Ammon's horn (tissue), 1 donor: ENCODE measurements at places on chromosomes 5 and 9.
A peak's percentile ranks its signal among the peaks of the same experiment; 100 is the strongest.

GRCh38 chr9:23644326-23644725, 181.7 kb downstream of the ELAVL2 start:
- DNase-seq: no peak

GRCh38 chr9:99259231-99259918, 37.3 kb downstream of the SEC61B start:
- peak; percentile 85 for DNase-seq

DNA sequence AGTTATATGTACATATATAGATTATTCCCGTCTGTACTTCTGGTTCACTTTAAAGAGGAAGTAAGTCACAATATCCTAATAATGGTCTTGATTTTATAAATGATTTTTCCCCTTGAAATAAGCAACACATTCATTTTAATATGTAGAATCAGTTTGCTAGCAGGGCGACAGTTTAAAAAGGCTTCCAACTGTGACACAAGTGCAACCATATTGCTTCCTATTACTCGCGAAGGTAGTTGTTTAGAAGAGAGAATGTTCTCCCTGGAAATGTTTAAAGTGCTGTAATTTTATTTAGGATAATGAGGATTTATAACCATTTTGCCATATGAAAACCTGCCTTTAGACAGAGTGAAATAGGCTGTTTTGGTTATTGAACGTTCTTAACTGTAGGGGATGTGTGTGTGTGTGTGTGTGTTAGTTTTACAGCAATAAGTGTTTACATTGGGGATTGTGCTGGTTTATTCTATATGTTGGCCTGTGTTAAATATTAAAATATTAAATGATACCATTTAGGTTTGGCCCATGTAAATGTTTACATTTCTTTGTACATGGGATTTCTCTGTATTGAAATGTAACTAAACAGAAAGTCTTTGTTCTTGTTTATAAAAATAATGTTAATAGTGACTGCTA, 138.3 kb downstream of the PBX3 start:
- DNase-seq: no peak

- no peak for DNase-seq
Observed at GRCh38 chr9:95598236-95598635, 81.5 kb upstream of the PTCH1 start.

DNA sequence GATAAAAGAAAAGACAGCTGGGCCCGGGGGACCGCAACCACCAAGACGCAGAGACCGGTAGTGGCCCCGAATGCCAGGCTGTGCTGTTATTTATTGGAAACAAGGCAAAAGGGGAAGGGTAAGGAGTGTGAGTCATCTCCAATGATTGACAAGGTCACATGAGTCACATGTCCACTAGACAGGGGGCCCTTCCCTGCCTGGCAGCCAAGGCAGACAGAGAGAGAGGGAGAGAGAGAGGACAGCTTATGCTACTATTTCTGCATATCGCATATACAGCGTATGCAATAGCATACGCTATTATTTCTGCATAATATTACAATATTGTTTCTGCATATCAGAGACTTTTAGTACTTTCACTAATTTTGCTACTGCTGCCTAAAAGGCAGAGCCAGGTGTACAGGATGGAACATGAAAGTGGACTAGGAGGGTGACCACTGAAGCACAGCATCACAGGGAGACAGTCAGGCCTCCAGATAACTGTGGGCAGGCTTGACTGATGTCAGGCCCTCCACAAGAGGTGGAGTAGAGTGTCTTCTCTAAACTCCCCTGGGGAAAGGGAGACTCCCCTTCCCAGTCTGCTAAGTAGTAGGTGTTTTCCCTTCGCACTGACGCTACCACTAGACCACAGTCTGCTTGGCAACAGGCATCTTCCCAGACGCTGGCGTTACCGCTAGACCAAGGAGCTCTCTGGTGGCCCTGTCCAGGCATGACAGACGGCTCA, 50.3 kb downstream of the RFX3 start:
- DNase-seq: no peak

DNA sequence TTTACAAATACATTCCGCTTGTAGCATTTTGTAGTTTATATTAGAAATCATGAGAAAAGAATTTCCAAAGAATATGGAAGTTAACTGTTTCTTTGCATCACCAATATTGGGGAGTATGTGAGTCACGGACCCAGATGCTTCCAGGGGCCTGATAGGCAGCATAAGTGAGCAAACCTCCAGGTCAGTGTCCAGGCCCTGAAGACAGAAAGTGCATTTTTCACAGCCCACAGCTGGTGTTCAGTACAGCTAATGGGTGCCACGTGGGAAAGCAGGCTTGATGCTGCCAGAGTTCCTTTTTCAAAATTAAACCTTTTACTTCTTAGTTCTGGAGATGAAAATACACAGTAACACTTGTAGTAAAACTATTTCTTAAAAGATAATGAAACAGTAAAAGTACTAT, 454.4 kb upstream of the ACTBL2 start:
- no peak for DNase-seq

DNA sequence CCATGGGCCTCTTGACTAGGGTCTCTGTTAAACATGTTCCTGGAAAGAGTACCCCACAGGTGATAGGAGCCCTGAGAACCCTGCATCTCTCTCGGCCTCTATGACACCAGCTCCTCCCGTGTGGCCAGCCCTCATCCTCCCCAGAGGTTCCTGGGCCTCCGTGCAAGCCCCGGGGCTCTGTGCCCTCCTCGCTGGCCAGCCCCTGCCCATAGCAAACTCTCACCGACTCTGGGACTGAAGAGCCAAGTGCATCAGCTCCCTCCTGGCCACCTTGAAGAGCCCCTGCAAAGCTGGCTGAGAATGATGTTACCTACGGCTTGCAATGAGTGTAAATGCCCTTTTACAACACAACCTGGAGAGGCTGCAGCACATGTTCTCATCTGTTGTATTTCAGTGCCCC, 224.4 kb downstream of the ROR2 start:
- no peak for DNase-seq

DNA sequence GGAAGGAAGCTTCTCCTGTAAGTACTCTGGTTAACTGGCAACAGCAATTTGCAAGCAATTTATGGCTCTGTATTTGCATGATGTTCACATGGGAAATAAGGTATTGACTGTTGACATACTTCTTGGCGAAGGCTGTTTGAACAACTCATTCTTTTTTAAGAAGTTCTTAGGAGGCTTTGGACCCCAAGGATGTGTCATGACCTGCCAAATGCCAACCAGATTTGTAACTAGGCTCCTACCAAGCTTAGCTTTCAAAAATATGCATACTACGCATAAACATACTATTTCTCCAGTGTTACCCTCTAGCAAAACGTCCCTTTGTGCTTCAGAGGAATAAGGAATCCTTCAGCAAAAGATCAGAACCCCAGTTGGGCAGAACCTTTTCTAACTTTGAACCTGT, 165.2 kb upstream of the MSX2 start:
- DNase-seq: no peak

DNA sequence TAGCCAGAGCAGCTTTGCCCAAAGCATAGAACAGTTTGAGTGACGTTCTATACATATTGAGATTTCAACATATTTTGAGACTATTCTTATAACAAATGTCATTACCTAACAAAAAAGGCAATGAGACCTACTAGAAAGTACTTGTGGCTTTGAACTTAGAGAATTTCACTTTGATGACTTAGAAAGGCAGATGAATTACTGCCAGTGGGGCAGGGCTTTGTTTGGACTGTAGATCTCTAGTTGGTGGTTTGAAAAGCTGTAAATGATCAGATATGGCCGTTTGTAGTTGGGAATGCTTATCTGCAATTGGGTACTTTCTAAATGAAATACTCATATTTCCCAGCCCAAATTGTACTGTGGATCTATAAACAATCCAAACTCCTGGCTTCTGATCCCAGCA, 28.1 kb downstream of the SOX30 start:
- no peak for DNase-seq

DNA sequence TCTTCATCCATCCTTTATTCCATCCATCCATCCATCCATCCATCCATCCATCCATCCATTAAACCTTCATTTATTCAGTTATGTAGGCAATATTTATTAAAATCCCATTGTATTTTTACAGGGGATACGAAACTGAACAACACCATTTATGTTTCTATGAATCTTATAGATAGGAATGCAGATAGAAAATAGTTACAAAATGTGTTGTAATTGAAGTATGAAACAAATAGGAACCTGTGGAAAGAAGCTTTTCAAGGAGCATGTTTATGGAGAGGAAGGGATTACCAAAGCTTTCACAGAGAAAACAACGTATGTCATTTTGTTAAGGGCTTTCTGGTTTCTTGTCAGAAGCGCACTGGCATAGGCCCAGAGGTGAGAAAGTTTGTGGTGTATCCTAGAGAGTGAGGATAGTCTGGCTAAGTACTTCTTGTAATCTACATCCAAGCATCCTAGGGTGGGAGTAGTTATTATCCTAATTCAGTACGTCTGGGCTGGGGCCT, 184.0 kb downstream of the CNTLN start:
- no peak for DNase-seq

DNA sequence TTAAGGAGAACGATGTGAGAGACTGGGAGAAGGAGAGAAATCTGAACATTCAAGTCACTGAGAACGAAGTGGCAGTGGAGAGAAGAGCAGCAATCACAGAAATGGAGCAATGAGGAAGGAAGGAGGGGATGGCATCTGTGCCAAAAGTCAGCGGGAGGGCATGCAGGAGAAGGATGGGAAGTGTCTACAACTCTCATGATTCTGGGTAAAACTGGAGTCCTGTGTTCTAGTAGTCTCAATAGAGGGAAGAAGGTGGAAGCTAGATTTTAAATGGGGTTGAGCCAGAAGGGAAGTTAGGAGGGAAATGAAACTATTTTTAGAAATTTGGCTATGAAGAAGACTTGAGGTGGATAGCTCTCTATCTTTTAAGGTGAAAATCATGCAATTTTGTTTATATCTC, 39.1 kb upstream of the SPATA31C2 start:
- peak; percentile 66 for DNase-seq

DNA sequence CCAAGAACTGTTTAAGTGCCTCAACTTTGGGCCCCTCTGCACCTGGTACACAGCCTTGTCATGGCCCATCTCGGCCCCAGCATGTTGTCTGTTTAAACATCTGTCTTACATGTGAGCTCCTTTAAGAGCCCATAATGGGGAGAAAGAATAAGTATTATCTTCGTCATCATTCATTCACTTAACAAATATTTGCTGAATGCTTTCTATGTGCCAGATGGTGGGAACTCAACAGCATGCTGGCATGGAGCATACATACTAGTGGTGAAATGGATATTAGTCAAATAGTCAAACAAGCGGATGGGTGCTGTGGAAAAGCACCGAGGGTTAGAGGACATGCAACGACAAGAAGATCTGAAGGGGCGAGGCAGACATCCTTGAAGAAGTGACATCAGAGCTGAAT, 54.5 kb downstream of the GABBR2 start:
- DNase-seq: peak; percentile 59

DNA sequence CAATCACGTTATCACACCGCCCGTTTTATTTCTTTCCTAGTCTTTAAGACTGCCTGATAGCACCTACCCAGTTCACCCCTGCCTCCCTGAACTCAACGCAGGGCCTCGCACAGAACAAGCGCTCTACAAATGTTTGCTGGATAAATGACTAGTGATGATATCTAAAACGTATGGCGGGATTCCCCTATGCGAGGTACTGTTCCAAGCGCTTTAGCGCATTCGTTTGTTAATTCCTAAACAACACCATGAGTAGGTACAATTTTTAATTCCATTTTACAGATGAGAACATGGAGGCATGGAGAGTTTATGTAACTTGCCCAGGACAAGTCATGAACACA, 6.6 kb downstream of the POU4F3 start:
- no peak for DNase-seq

- no peak for DNase-seq
Observed at GRCh38 chr5:159061834-159062474, 37.8 kb downstream of the EBF1 start.

DNA sequence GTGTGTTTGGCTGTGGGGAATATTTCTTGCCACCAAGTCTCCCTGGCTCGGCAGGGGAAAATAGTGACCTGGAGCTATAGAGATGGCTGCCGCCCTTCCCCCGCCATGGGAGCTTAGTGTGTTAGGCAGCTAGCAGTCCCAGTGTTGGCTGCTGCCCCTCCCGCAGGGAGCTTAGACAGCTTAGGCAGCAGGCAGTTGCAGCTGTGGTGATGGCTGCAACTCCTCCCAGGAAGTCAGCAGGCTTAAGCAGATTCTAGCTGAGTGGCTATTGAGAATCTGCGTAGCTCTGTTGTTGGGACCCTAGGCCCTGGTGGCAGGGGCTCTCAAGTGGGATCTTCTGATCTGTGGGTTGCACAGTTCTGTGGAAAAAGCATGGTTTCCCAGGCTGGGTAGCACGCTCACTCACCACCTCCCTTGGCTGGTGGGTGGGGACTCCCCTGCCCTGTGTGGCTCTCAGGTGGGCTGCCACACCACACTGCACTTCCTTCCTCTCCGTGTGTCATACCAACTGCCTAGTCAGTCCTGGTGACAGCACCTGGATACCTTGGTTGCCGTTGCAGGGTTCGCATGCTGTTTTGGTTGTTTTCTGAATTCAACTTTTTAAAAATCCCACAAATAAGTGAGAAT, 9.3 kb downstream of the OR1N2 start:
- no peak for DNase-seq

- peak; percentile 83 for DNase-seq
Observed at GRCh38 chr9:92634712-92635605, 35.0 kb downstream of the IPPK start.

DNA sequence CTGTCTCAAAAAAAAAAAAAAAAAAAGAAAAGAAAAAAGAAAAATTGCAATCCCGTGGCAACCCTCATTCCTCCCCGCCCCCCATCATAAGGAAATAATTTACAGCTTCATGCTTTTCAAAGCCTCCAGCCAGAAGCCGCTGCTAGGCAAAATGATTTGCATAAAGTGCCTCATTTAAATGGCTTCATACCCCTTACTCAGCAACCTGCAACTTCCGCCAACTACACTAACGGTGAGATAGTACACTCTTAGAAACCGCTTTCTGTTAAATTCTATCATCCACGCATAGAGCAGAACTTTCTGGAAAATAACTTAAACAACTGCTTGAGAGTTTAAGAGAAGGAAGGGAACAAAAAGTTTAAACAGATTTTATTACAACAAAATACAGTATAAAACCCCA, 17.8 kb downstream of the SERINC5 start:
- no peak for DNase-seq

DNA sequence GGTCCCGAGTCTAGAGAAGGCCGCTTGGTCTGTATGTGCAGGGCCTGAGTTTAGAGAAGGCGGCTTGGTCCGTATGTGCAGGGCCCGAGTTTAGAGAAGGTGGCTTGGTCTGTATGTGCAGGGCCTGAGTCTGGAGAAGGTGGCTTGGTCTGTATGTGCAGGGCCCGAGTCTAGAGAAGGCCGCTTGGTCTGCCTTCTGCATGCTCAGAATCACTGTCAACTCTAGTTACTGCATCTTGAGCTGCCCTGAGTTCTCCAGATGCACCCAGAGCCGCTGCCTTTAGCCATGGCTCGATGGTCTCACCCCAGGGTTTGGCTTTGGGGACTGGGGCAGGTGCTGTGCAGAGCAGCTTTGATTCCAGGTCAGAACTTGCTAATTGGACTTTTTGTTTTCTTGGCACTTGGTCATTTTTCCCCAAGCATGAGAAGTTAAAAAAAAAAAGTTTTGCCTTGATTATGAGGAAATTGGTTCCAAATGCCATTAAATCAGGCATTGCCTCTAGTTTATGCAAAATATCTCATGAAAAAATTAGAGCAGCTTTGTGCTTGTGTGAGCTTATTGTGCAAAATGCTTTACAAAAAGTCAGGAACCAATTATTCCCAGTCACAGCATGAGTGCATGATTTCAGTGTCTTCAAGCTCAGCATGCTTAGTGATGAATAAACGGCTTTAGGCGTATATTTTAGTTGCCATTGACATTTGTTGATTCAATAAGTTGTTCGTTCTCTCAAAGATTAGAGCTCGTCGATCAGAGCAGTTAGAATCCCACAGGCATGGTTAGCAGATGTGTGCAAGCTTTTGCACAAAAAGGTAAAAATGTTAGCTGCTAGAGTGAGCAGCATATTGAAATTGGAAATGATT, 25.4 kb upstream of the EXOC3 start:
- no peak for DNase-seq
